ENCODE measurements at places on chromosomes 13 and 19.

- no peak for DNase-seq
Observed at GRCh38 chr19:370641-371330, 26.2 kb upstream of the MIER2 start.

DNA sequence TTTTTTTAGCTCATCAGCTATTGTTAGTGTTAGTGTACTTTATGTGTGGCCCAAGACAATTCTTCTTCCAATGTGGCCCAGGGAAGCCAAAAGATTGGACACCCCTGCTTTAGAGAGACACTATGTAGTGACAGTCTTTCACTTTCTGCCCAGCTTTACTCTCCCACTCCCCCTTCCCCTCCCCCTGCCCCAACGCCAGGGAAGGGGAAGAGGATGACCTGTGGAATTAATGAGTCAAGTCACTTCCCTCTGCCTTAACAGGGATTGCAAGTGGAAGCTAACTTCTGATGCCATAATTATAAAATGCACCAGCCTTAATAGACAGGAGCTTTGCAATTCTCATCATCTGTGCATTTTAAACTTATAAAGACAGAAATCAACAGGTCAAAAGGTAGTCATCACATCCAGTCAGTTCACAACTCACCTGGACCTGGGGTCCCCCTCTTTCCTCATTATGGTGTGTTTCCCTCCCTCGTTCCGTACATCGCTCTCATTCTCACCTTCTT, 1.6 kb downstream of the ZNF415 start:
- no peak for DNase-seq

GRCh38 chr13:109644069-109644750, 142.2 kb downstream of the IRS2 start:
- no peak for DNase-seq

DNA sequence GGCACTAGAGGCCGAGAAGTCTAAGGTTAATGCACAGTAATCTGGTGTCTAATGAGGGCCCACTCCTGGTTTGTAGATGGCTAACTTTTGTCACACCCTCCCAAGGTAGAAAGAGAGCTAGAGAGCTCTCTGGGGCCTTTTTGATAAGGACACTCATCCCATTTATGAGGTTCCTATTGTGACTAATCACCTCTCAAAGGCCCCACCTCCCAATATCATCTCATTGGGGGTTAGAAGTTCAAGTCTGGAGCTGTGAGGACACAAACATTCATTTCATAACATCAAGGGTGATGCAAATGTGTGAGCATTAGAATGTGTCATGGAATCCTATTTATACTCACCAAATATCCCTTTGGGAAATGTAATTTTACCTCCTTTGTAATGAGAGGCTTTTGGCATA, 79.2 kb upstream of the SLC10A2 start:
- DNase-seq: no peak

GRCh38 chr13:25371158-25371874, 458 bp upstream of the ATP8A2 start:
- DNase-seq: no peak

GRCh38 chr19:39941151-39941550, 6.7 kb upstream of the FCGBP start:
- DNase-seq: no peak

Measured in astrocyte of the spinal cord (primary cell).